ENCODE measurements at places on chromosomes 4 and X.
A peak's percentile ranks its signal among the peaks of the same experiment; 100 is the strongest.

- no peak for DNase-seq
Observed at GRCh38 chrX:139967300-139967699, 2.0 kb upstream of the CXorf66 start.

DNA sequence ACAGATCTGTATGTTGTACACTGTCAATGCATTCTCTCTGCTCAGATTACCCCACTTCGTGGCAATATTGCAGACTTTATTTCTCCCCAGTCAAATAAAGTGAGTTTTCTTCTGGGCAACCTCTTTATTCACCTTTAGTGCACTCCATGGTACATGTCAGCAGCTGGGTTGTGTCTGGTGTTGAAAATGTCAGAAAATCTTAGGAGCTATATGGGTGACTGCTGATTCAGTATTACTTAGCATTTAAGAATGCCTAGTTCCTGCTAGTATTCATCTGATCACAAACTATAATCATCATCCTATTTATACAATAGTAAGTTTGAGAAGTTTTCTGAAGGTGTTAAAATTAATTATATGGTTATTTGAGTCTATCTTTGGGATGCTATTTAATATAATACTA, 112.5 kb downstream of the CFAP299 start:
- DNase-seq: no peak

DNA sequence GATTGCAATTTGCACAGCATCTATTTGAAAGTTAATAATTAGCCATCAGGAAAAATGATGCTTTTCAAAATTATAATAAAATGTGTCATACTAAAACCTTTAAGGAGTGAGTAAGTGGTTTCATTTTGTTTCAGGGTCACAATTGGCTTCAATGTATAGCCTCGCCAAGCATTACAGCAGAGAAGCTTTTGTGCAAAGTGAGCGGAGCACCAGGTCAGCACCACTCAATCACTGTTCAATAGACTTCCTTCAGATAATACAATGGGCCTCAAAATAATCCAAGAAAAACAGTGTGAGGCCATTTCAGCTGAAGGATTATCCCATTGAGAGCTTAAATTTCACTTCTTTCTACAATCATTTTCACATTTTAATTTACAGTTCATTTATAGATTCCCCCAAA, 409.2 kb upstream of the SLIT2 start:
- no peak for DNase-seq

DNA sequence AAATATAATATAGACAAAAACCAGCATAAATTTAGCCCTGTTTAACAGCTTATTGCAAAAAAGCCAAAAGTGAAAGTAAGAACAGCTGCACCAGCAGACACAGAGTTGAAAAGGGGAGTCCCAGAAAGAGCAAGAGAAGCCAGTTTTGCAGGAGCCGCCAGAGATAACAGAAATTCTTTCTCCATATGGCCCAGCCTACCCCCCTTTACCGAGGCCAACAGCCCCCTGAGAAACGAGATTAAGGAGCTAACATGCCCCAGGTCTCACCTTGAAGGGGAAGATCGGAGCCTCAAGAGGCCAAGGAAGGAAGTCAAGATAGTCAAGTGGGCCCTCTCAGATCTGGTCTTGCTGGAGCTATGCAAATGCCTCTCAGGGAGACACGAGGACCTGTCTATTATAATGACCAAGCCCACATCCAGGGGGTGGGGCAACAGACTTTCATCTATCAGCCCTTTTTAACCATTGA, 4.8 kb downstream of the ACOX3 start:
- no peak for DNase-seq

GRCh38 chrX:43809463-43809862, 72.8 kb downstream of the MAOB start:
- peak; percentile 6 for DNase-seq

GRCh38 chr4:151599863-151600262, 160.9 kb downstream of the GATB start:
- no peak for DNase-seq

GRCh38 chr4:166165829-166166420, 292.9 kb downstream of the TLL1 start:
- DNase-seq: peak; percentile 61

DNA sequence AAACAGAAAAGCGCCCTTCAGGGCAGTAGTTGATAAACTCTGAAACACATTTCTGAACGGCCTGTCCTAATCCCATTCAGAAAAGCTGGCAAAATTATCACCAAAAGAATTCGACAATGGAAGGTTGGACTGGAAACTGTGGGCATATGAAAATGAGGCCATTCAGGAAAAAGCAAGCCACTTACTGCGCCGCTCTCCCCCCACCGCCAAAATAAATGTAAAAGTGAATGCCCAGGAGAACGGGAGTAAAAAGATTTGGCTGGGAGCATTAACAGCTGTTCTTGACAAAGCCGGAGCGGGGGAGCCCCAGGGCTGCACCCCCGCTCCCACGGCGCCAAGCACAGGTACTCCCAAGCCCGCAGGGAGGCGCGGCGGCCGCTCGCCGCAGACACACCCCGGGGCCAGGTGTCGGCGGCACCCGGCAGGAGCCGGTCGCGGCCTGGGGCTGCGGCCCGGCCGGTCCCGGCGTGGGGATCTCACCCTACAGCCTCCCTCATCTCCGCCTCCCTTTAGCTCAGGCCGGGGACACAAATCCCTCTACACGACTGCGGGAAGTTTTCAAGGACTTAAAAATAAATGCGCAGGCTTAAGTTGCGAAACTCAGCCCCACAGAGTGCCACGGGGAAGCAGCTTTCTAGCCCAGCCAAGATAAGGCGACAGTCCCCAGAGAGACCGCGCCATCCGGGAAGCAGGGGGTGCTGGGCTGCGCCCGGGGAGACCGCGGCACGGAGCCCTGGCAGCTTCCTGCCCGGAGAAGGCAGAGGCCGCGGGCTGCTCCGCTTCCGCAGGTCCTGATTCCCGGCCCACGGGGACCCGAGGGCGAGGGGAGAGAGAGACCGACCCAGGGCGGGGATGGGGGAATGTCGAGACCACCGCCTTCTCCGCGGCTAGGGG, 593 bp downstream of the SH3RF1 start:
- DNase-seq: peak; percentile 49

- DNase-seq: no peak
Observed at GRCh38 chrX:68754406-68754805, 74.4 kb upstream of the EFNB1 start.

- no peak for DNase-seq
Observed at GRCh38 chr4:66197451-66197850, 527.2 kb upstream of the EPHA5 start.

DNA sequence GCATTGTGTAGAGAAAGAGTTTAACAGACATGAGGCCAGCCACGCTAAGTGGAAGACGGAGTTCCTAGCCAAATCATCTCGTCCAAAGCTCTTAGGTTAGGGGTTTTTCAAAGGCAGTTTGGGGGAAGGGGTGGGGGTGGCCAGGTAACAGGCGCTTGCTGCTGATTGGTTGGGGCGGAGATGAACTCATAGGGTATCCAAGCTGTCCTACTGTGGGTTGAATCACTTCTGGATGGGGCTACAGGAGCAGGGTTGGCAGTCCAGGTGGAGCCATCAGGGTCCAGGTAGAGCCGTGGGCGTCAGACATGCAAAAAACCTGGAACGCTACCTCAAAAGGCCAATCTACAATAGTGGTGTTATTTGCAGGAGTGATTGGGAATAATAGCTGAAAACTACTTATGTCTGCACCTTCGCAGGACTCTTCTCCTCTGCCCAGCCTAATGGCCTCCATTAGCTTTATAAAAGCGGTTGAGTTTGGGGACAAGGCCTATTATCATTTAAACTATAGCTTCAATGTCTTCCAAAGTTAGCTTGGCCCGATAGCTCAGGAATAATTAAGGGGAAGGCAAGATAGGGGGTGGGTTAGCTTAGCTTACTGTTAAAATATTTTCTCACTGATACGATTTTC, 579.6 kb downstream of the NLGN4X start:
- DNase-seq: no peak

- no peak for DNase-seq
Observed at GRCh38 chr4:89469516-89469915, 161.9 kb upstream of the GPRIN3 start.

DNA sequence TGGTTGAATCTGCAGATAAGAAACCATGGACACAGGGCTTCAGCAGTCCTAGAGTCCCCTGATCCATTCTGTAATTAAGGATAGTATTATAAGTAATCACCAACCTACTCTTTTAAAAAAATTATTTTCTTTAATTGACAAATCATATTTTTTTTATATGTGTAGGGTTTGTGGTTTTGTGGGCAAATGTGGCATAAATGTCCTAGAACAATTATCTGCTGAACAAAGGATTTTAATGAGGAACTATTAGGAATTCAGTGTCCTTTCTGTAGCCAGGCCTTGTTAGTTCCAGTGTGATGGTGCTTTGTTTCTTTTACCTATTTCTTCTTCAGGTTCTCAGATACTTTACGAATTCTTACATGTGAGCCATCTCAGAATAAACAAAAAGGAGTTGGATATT, 32.4 kb downstream of the PRIMPOL start:
- DNase-seq: no peak

- DNase-seq: no peak
Observed at GRCh38 chr4:99979872-99980271, 29.8 kb upstream of the H2AZ1 start.

DNA sequence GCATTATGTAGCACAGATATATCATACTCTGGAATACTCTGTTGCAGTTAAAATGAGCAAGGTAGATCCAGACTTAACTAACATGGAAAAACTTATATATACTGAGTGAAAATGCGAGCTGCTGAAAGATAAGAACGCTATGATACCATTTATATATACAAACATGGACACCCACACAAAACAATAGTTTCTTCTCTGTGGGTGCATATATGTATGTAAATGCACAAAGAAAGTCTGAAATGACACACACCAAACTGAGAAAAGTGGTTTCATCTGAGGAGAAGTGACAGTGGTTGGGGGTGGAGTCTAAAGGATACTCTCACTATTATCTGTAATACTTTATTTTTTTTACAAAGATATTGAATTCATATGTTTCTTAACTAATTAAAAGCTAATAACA, 12.2 kb upstream of the FGF2 start:
- no peak for DNase-seq

DNA sequence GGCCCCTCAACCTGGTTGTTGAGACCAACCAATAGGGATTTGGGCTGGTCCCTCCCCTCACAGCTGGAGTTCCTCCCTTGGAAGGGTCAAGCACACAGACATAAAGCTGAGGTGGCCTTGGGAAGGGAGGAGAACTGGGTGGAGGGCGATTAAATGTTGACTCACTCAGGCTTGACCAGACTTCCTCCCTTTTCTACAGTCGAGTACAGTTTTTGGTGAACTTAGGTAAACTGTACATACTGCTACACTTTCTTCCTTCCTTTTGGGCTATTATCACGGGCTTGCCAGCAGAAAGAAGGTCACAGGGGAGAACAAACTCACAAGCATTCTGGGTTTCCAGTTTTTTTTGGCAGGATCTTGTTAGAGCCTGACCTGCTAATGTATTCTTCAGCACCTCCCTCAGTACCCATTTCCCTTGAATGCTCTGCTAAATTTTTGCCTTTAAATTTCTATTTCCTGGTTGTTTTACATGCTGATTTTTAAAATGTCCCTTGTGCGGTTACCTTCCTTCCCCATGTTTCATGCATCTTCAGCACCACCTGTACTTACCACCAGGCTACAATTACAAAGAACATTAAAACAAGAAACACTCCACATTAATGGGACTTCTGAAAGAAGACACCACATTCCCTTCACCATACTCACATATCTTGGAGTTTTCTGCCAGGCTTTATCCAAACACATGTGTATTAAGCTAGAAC, 135.2 kb upstream of the RASGEF1B start:
- peak; percentile 22 for DNase-seq

DNA sequence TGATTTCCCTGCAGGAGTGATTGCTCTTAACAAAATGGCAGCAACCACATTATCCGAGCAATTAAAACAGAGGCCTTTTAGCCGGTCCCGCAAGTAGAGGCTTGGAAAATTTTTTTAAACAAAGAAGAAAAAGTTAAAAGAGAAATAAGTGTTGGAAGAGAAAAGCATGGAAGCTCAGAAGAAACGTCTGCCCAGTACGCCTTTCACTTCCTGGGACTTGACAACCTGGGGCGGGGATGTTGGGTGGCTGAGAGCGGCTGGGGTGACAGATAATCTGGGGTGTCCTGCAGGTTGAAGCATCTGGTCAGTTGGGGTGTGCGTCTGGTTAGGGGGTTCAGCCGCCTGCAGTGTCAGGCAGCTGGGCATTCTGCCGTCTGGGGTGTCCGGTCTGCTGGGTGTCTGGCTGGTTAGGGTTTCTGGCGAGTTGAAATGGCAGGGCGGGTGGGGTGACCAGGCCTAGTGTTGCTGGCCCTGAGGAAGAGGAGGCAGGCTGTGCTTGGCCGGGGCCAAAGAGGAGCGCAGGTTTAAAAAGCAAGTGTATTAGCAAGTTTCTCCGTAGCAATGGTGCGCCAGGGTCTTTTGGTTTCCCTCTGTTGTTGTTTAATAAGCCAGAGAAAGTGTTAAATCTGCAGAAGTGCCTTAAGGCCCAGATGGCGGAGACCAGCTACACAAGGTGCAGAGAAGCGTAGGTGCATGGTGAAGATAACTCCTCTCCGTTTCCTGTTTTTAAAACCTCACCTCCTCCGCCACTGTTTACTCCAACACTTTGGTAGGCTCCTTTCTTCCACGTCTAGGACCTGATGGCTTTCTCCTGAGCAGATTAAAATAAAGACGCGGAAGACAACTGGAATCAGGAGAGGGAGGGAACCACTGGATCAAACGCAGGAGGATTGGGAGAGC, 5.6 kb downstream of the HAND2 start:
- no peak for DNase-seq

DNA sequence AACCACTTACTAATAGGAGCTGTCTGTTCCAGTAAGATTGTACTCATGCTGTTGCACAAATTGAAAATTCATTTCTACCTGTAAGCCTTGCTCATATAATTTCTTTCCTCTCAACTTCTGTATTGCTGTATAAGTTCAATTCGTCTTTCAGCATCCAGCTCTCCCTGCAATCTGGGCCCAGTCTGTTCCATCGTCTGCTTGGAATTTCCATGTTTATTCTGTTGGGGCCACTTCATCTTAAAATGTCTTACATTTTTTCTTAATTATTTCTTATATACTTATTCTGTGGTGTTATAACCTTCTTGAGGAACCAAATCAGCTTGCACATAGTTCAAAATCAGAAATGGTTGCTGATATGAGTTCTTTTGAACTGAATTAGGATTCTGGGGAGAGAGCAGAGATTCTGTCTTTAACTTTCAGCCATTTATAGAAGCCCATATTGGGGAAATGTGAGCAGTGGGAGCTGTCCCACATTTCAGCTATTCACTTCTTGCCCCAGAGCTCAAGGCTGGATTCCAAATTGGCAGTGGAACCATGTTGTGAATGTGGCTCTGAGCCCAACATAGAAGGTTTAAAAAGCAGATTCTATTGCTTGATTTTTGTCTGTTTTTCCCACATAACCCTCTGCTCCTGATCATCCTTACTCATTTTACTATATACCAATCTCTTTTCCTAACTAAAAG, 291.9 kb downstream of the BMPR1B start:
- no peak for DNase-seq

DNA sequence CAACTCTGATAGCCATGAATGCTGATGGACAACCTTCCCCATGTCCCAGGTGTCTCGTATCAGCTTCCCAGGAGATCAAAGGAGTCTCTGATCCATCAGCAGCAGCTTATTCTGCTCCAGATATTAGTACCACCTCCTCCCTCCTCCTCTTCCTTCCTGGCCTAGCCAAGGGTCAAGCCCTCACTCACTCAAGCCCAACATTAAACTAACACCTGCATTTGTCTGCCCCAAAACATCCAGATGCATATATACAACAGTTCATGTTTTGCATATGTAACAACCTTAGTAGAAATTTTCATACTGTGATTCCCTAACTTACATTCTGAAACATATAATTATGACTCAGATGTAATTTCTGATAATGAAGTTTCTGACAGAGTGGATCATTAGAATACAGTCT, 29.9 kb downstream of the BCLAF3 start:
- no peak for DNase-seq

GRCh38 chr4:128553686-128554515, 255.6 kb upstream of the JADE1 start:
- no peak for DNase-seq

GRCh38 chr4:33914386-33914785, 2329.9 kb downstream of the ARAP2 start:
- DNase-seq: no peak
